ENCODE measurements at places on chromosomes 6 and 20.

GRCh38 chr20:25259788-25260254, 11.9 kb downstream of the PYGB start:
- no peak for DNase-seq

- DNase-seq = no peak
Measured at GRCh38 chr6:17865798-17866725, 121.4 kb downstream of the KIF13A start.

GRCh38 chr6:17165383-17165782, 63.5 kb downstream of the STMND1 start:
- no peak for DNase-seq

GRCh38 chr6:1267057-1267732, 44.7 kb upstream of the FOXQ1 start:
- DNase-seq = no peak

GRCh38 chr6:136923954-136924673, 2.0 kb downstream of the SLC35D3 start:
- DNase-seq = no peak

- no peak for DNase-seq
Measured at GRCh38 chr6:41498968-41499599, 47.1 kb upstream of the FOXP4 start.

Data from activated effector memory CD4-positive, alpha-beta T cell treated with Interleukin-2 at 50 U/mL for 16 hours (primary cell).